ENCODE measurements at places on chromosomes 4 and X.

- no peak overlapping the region for H3K4me3 ChIP-seq
- H3K36me3 ChIP-seq: no peaks in the 10 kb centered on the region
- H3K27me3 ChIP-seq: no peaks in the 10 kb centered on the region
- peaks cover 13% of the 10 kb centered on the region for H3K4me1 ChIP-seq
- DNase-seq: no peak
These were observed 120.4 kb upstream of the STX18 start for GRCh38 chr4:4662230-4662629.

GRCh38 chr4:13703096-13703495, 75.6 kb upstream of the BOD1L1 start:
- no peaks in the 10 kb centered on the region for H3K27me3 ChIP-seq
- H3K4me3 ChIP-seq: no peak overlapping the region
- H3K27ac ChIP-seq: no peak overlapping the region
- peaks cover 21% of the 10 kb centered on the region for H3K4me1 ChIP-seq

GRCh38 chrX:11137543-11138139, 26.5 kb downstream of the HCCS start:
- no peak overlapping the region for H3K27ac ChIP-seq
- H3K4me3 ChIP-seq: no peak overlapping the region
- peak; percentile 32 for DNase-seq
- no peaks in the 10 kb centered on the region for H3K4me1 ChIP-seq

DNA sequence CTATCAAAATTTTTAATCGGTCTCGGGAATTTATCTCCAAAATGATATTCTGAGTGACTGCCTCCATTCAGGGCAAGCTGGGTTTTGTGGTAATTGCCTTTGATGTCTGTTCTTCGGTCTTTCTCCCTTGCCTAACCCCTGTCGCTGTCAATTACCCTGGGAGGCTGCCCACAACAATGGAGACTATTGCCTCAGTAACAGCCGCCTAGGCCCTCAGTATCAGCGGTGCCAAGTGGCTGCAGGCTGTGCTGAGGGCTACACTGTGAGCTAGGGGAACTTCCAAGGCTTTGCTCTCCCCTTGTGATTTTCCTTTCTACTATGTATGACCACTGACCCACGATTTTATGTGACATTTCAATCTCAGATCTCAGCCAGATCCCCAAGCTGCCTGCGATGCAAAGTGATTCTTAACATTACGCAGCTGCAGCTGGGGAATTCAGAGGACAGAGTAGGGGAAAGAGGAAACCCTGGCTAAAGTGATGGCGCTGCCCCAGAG, 36.3 kb upstream of the REST start:
- no peak for DNase-seq
- H3K4me3 ChIP-seq: no peak overlapping the region
- H3K27me3 ChIP-seq: no peaks in the 10 kb centered on the region
- H3K36me3 ChIP-seq: no peaks in the 10 kb centered on the region

- no peak overlapping the region for H3K4me3 ChIP-seq
- H3K27ac ChIP-seq: no peak overlapping the region
- H3K4me1 ChIP-seq: no peaks in the 10 kb centered on the region
- DNase-seq: no peak
- peaks cover 4% of the 10 kb centered on the region for H3K36me3 ChIP-seq
These were observed 168.1 kb downstream of the FAT4 start for GRCh38 chr4:125482822-125483221.

GRCh38 chrX:45191820-45192409, 8.8 kb downstream of the DIPK2B start:
- DNase-seq: no peak
- H3K27ac ChIP-seq: no peak overlapping the region
- no peaks in the 10 kb centered on the region for H3K36me3 ChIP-seq
- peaks cover 4% of the 10 kb centered on the region for H3K4me1 ChIP-seq

All from cardiac muscle cell (in vitro differentiated cells and primary cell).